ENCODE measurements at places on chromosomes 16 and 17.

GRCh38 chr17:20189302-20189701 lies 180.1 kb downstream of the SPECC1 start:
- no peak for DNase-seq

DNA sequence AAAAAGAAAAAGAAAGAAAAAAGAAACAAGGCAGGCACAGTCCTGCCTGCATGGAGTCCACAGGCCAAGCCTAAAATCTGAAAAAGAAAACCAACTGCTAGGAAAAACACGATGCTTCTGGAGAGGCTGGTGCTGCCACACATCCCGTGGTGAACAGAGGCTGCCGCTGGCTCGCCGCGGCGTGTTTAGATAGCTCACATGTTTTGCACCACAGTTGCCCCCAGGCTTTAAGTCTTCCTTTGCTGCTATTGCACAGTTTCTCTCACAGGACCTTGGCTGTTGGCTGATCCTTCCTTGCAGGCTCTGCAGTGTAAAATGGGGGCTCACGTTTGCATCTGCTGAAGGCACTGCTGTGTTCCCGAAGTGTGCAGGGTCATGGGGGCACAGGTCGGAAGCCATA lies 8.6 kb downstream of the SLC6A4 start:
- no peak for DNase-seq

DNA sequence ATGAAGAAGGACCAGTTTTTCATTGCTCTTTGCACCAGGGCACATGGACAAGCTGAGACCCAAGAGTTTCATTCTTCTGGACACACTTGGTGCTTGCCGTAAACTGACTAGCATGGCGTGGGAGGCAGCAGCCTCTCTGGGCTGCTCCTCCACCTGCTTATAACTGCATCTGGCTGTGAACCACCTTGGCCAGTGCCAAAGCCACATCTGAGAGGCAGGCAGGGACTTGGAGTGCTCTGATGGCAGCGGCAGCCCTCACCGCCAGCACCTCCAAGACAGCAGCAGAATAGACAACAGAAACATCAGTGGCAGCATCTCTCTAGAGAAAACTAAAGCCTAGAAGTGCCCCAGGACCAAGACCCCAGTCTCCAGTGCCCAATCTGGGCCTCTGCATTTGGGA lies 4.7 kb downstream of the KRT37 start:
- DNase-seq: no peak

GRCh38 chr17:16158714-16159113 lies 56.6 kb downstream of the NCOR1 start:
- no peak for DNase-seq

GRCh38 chr17:51997723-51998122 lies 160.8 kb downstream of the CA10 start:
- DNase-seq: no peak

DNA sequence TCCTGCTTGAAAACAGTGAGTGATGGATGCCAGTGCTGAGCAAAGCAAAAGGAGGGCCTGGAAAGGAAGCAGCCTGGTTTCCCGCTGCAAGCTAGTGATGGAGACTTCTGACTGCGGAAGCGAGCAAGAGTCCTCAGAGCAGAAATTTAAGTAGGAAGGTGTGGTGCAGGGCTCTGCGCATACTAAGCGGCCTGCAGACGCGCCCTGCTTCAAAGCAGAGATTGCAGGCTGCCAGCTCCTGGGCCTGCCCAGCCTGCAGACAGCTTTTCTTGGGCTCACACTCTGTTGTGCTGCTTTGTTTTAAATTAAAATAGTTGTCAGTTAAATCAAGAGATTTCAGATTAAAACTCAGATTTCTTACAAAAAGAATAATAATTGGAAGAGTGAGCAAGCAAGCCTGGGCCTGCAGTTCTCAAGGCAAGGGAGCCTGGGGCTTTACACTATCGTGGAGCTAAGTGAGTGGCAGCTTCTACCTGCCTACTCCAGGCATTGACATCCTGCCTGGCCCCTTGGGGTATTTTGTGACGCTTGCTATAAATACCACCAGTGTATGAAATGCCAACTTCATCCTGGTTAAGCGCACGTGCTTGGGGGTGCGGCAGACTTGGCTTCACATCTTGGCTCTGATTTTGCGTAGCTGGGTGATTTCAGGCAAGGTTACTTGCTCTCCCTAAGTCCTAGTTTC lies 237.3 kb downstream of the XYLT1 start:
- no peak for DNase-seq

DNA sequence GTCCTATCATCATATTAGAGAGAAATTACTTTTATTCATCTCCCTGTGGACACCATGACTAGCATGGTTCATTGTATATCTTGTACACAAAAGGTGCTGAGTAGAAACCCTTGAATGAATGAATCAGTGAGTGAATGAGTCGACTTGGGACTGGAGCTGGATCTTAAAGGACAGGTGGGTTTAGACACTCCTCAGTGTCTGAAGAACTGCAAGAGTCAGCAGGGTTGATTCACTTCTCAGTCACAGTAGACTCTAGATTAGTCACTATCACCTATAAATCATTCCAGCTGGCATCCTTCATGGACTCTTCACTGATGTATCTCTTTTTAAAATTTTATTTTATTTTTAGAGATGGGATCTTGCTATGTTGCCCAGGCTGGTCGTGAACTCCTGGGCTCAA lies 30.1 kb upstream of the PMFBP1 start:
- no peak for DNase-seq

DNA sequence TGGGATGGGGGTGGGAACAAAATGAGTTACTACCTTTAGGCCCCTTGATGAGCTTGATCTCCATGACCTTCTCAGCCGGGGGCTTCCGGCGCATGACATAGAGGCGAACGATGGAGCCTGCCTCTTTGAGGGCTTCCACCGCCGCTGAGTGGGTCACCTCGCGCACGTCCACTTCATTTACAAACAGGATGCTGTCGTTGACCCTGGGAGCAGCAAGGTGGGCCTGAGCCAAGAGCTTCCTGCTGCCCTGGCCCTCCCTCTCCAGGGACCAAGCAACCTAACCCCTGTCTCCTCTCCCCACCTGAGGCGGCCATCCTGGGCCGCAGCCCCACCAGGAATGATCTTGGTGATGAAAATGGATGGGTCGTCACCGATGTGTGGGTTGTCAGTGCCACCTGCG lies 16.2 kb downstream of the DLG4 start:
- DNase-seq: no peak

DNA sequence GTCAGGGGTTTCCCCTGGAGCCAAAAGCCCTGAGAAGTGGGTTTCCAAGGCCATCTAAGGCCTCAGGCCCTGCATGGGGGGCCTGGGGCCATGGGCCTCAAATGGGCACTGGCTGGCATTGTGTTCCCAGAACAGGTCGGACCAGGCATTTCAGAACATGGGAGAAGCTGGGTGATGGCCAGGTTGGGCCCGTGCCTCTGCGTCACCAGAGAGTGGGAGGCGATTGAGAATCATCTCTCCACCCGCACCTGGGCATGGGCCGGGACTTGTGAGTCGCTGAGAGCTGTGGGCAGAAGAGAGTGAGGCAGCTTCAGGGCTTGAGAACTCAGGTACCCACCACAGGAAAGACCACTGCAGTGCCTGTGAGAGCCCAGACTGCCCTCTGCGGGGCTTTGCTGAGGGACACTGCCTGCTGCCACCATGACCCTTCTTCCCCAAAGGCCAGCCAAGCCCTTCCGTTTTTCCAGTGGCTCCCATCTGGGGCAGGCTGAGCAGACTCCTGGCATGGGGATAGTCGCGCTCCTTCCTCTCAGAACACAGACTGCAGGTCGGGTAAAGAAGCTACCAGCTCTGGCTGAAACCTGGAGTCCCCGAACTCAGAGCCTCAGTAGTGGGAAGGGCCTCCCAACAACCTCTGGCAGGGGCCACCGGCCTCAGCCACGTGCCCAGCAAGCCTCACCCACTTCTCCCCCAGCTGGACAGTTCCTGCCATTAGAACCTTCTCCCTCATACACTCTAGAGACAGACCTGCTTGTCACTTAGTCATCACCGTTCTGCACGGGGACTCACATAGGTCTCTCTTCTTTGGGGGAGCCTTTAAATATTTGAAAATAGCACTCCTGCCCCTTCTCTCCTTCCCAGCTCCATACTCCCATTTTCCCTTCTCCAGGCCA lies 1.6 kb downstream of the RAB11FIP4 start:
- DNase-seq: no peak

- no peak for DNase-seq
These were observed 6.2 kb downstream of the ZNF423 start for GRCh38 chr16:49849754-49850108.

DNA sequence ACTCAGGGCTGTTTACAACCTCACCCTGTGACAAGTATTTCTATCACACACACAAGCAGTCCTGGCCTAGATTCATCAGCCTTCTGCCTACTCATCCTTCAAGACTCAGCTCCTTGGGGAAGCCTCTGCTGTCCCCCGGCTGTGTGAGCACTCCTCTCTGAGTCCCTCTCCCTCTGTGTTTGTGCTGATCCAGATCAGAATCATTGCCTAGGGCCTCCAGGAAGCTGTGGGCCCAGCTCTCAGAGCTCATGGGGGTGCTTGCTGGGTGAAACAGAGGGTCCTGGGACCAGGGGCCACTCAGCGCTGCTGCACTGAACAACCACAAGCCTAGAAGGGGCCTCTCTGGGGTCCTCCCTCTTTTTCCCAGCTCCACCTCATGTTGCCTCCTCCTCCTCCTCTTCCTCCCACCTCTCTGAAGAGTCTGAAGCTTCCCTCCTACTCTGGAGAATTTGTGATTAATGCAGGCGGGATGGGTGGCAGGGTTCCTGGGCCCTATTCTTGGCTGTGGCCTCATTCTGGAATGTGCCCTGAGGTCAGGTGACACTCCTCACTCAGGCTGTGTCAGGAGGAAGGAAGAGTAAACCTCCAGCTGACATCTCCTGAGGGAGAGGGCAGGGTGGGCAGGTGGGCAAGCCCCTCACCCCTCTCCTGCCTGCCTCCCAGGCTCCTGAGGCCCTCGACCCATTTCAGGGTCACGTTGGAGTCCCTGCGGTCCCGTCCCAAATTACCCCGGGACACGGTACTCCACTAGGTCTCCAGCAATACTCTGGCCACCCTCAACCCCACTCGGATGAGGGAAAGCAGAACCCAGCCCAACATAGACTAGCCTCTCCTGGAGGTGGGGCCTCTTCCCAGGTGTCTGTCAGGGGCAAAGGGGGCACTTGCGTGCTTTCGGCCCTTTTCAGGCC lies 10.1 kb downstream of the WFIKKN2 start:
- DNase-seq: no peak

GRCh38 chr16:23254338-23254737 lies 47.8 kb upstream of the SCNN1B start:
- no peak for DNase-seq

- no peak for DNase-seq
These were observed 87.3 kb upstream of the CORO6 start for GRCh38 chr17:29709866-29710519.

GRCh38 chr17:80656590-80656989 lies 112.0 kb downstream of the RPTOR start:
- DNase-seq: no peak

DNA sequence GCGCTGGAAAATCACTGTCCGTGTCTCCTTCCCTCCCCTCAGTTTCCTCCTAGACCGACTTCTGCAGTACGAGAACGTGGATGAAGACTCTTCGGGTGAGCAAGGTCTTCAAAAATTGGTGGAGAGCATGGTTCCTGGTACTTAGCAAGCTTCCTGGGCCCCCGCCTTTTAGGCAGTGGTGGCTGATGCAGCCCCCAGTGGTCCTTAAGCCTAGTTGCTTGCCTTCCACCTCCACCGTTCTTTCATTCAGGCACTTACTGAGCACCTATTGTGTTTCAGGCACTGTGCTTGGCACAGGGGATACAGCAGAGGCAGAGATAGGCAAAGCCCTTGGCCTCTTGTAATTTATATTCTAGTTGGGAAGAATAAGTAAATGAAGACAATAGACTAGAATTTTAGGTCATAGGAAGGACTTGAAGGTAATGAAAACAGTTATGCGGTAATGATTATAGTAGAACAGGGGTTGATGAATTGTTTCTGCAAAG lies 767 bp downstream of the INO80E start:
- no peak for DNase-seq

- no peak for DNase-seq
These were observed 12.7 kb downstream of the NUP85 start for GRCh38 chr17:75218131-75218530.

DNA sequence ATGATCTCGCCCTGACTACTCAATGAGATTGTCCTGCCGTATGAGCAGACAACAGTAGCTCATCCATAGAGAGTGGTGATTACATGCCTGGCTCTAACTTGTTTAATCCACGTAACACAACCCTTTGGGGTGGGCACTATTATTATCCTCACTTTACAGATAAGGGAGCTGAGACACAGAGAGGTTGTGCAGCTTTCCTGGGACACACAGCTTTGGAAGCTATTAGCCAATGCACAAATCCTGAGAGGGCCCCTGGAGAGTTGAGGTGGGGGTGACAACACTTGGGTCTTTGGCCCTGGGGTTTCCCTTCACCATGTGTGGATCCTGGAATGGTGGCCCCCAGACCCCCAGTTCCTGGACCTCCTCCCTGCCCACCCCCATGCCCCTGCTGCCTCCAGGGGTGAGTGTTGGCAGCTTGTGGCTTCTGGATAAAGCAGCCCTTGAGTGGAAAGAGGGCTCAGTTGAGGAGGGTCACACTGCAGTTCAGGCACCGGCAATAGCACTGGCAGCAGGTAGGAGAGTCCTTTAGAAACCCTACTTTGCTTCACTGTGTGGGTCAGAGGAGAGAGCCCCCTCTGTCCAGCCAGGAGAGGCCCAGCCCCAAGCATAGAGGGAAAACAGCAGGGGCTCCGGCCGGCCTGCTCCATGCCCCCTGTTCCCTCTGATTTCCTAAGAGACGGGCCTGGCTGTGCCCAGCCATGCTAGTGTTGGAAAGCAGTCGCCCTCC lies 230.7 kb downstream of the KATNIP start:
- DNase-seq: no peak

GRCh38 chr17:80924111-80924806 lies 67.4 kb upstream of the CHMP6 start:
- DNase-seq: no peak

DNA sequence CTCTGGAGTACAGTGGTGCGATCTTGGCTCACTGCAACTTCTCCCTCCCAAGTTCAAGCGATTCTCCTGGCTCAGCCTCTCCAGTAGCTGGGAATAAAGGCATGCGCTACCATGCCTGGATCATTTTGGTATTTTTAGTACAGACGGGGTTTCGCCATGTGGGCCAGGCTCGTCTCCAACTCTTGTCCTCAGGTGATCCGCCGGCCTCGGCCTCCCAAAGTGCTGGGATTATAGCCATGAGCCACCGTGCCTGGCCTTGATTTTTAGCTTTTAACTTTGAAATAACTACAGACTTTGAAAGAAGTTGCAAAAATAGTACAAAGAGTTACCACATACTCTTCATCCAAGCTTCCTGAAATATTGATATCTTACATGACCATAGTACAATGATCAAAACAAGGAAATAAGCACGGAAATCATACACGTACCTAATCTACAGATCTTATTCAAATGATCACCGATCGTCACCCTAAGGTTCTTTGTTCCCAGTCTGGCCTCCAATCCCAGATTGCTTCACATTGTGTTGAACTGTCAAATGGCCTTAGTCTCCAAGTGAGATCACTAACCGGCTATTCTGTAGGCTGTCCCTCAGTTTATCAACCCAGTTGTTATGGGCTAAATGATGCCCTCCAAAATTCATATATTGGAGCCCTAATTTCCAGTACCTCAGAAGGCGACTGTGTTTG lies 18.4 kb downstream of the NPIPA1 start:
- DNase-seq: no peak

- peak; percentile 69 for DNase-seq
These were observed 5.2 kb downstream of the AXIN2 start for GRCh38 chr17:65556014-65556909.

Measured in T-helper 22 cell (primary cell).